Iris pigment epithelial cell (primary cell): ENCODE measurements at places on chromosomes 5 and 9.
A peak's percentile ranks its signal among the peaks of the same experiment; 100 is the strongest.

DNA sequence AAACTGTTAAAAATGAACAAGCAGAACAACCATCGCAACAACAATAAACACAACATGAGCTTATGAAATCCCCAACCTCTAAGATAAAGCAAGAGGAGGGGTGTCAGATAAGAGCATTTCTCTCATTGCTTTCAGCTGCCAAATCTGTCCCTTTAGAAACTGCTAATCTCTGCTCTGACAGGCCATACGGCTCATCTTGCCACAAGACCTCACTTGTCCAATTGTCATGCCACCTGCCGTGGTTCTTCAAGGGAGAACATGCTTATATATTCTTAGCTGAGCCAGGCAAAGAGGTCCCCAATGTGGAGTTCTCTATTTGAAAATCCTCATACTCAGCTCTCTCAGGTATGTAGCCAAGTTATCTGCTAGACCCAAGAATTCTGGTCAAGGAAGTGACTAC, 405.0 kb upstream of the TNC start:
- DNase-seq = no peak

- DNase-seq = no peak
These were observed 46.6 kb upstream of the COL5A1 start for GRCh38 chr9:134595014-134595413.

DNA sequence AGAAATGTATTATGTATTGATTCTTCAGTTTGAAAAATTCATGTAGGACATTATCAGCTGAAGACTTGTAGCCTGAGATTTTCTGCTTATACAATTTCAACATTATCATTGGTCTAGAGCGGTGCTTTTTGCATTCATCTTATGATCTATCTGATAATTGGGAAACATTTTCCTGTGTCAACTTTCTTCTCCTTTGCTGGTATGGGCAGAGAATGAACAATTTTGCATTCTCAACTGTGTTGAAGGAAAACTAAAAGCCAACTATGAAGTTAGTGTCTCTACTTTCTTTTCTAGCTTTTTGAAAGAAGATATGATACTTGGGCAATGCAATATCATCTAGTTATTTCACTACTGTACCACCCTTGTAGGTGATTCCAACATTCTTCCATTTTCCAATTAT, 10.3 kb downstream of the ZFR start:
- no peak for DNase-seq

GRCh38 chr5:56564541-56565282, 250.6 kb upstream of the MAP3K1 start:
- DNase-seq = peak; percentile 28

DNA sequence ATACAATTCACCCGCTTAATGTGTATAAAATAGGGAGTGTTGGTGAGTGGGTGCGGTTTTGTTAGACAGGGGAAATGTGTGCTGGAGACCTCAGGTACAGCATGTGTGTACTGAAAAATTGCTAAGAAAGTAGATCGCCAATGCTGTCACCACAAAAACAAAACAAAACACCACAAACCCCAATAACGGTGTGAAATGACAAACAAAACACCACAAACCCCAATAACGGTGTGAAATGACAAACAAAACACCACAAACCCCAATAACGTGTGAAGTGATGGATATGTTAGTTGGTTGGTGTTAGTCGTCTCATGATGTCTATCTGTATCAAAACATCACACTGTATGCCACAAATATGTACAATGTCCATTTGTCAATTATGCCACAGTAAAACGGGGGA, 14.2 kb upstream of the GFPT2 start:
- no peak for DNase-seq

- DNase-seq = no peak
These were observed 201.3 kb upstream of the IL12B start for GRCh38 chr5:159531554-159532105.

DNA sequence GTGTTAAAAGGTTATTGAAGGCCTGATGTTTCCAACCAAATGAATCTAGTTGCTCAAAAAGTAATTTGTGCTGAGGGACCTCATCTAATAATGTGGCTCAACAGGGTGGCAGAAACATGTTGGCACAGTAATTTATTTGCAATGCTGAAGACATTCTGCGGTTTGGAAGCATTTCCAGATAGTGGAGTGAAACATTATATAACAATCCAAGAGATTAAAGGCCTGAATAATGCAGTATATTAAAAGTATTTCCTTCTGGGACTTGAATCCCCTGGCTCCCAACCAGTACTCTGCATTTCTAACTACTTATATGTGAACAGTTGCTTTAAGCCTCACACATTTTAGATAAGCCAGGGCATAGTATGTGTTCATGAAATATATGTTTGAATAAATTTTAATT, 25.9 kb upstream of the ALDH1A1 start:
- DNase-seq = peak; percentile 29

DNA sequence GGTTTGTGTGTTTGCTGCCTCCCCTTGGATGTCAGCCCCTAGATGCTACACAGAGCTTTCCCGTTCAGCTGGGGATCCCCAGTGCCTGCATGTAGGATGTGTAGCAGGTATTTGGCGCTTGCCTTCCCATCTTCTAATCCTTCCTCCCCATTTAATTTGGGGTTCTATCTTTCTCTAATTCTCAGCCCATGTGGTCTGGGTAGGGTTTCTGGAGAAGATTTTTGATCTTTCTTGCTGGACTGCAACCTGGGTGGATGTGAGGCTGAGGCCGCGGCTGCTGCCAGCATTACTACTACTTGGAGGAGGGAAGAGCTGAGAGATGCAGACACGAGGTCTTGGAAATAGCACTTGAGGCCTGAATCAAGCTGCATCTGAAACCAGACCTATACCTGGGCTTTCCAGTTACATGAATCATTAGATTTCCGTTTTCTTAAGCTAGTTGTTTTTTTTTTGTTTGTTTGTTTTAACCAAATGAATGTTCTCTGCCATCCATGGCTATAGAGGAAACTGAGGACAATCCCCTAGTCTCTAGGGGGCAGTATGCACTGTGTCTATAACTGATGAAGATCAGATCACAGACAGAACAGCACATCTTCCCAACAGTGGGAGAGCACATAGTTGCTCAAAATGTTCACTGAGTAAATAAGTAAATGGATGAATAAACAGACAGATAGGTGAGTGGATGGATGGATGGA, 178.6 kb downstream of the FGF18 start:
- no peak for DNase-seq

DNA sequence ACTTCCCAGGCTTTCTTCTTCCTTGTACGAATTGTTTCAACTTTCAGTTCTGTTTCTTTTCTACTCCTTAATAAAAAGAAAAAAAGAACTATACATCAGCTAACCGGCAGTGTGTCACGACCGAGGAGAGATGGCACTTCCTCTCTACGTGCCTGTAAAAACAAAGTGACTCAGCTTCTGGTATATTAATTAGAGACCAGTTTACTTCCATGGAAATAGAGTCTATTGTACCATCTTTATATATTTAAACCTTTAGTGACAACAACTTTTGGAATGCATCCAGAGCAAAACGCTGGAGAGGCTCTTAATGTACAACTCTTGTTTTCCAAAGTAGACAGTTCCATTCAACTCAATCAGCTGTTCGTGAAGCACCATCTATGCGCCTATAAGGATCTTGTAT, 94.5 kb upstream of the LIFR start:
- peak; percentile 60 for DNase-seq

DNA sequence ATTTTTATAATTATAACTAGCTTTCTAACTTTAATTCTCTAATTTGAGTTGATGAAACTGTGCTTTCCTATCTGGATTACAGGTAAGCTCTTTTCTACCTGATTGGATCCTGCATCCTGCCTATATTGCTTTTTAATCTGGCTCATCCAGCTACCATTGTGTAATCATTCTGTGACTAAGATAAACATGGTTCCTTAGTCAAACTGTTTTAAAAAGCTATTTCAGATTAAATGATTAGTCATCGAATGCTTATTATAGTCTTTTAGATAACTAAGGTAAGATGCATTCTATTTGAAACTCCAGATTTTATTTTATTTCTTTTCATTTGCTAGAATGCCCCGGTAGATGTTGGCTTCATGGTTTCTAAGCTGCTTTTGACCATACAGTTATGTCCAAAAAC, 50.7 kb downstream of the ICE1 start:
- DNase-seq = peak; percentile 50

DNA sequence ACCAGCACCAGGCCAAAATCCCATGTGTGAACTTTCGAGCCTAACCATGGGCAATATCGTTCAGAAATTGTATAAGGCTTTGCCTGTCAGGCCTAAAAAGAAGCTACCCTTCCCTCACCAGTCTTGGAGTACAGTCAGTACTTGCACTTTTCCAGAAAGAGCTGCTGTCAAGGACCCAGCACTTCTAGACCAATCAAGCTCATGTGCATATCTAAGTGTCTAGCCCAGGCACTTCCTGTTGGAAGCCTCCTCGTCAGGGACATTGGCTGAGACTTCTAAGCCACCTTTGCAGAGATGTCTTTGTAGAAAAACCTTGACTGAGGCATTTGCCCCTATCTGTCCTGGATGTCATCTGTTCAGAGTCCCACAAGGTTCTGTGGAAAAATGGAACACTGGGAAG, 1930.5 kb downstream of the EFNA5 start:
- no peak for DNase-seq

DNA sequence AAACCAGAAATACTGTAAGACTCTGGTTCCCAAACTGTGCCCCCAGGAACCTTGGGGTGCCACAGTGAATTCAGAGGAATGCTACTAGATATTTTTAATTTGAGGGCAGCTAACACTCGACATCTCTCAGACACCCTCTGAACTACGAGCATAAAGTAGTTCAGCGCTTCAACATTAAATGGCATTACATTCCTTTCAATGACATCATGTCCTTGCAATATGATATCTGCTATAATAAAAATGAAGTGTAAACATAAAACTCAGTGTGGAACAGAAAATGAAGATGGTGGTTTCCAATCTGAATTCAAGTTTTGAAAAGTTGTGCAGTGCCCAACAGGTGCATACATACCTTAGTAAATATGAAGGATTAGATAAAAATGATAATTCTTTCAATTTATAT, 116.1 kb downstream of the LPAR1 start:
- DNase-seq = peak; percentile 66

DNA sequence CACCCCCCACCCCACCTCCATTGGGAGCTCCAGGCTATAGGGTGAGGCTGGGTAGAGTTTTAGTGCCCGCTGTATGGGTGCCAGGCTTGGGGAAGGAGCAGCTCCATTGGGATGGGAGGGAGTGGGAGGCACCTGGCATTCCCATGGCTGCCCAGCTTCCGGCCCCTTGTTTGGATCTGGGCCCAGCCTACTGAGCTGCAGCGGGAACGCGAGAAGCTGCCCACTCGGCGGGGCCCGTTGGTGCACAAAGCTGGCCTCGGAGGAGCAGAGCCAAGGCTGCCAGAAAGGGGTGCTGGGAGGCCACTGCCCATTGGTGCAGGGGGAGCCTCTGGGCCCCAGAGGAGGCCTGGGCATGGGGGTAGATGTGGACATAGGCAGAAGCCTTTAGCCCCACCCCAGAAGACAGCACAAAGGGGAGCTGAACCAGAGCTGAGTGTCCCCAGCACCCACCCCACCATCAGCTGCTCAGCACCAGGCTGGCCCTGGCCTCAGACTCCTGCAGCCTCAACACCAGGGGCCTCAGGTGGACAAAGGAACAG, 4.4 kb downstream of the LCN9 start:
- no peak for DNase-seq

GRCh38 chr5:66232706-66233445, 88.8 kb downstream of the SREK1 start:
- DNase-seq = no peak

- DNase-seq = no peak
These were observed 500.7 kb downstream of the TLE4 start for GRCh38 chr9:80072451-80072850.

GRCh38 chr5:96432216-96433065, 607 bp downstream of the PCSK1 start:
- peak; percentile 45 for DNase-seq

GRCh38 chr5:163509291-163509951, 4.0 kb downstream of the MAT2B start:
- peak; percentile 85 for DNase-seq

DNA sequence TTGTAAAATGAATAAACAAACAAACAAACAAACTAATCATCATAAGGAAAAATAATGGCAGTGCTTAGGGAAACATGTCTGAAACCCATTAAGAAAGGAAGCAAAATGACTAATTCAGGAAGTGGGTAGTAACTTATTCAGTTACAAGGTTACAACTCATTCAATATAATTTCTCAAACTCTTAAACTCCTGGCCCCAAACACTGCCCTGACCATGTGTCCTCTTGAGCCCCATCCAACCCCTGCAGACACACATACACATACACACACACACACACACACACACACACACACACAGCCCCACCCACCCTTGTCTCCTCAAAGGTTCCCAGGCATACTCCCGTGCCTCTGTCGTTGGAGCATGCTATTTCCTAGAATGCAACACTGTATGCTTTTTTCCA, 193.9 kb downstream of the SEC61B start:
- DNase-seq = peak; percentile 39

DNA sequence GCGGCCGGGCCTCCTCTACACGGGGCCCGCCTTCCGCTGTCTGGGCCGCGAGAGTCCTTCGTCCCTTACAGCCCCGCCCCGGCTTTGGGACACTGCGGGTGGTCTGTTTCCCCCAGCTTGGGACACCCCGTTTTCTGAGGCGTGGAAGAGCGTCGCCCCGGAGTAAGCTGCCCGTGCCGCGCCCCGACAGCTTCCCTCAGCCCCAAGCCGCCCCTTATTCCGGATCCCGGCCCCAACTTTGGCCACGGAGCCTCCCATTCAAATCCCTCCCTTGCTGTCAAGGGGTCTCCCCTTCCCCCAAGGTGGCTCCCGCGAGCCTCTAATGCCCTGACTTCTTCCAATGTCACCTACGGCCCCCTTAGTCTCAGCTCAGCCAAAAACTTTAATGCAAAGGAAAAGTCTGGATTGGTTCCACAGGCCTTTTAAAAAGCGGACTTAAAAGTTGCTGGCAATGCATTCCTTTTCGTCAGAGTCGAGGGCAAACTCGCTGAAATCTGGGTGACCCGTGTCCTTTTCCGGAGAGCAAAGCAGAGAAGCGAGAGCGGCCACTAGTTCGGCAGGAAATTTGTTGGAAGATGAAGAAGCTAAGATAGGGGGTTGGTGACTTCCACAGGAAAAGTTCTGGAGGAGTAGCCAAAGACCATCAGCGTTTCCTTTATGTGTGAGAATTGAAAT, 19.8 kb downstream of the EXOSC2 start:
- peak; percentile 32 for DNase-seq

DNA sequence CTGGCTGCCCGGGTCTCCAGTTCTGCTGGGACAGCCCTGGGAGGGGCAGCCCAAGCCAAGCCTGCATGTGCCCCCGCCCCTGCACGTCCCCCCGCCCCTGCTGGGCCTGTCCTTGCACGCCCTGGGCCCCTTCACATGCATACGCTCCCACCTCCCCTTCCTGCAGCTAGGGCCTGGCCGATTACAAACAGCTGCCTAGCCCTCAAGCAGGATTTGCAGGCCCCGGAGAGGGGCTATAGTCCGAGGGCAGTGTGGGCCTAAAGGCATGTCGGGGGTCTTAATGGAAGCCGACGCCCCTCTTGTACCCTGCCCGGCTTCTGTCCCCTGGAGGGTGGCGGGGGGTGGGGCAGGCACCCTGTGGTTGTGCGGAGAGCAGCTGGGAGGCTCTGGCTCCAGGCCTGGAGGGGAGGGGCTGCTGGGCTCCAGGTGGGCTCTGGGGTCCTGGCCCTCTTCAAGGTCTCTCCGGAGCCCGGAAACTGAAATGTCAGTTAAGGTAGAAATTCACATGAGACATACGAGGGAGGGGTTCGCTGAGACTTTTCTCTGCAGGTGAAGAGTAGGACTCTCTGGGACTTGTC, 16.9 kb downstream of the COL5A1 start:
- DNase-seq = no peak
